ENCODE measurements at places on chromosomes 12 and 14.

- DNase-seq = no peak
Observed at GRCh38 chr14:25464772-25465171, 414.8 kb upstream of the STXBP6 start.

GRCh38 chr14:70339039-70339438 lies 20.4 kb downstream of the COX16 start:
- no peak for DNase-seq

- DNase-seq = no peak
Observed at GRCh38 chr14:24059841-24060388, 8.1 kb downstream of the CARMIL3 start.

GRCh38 chr14:104786091-104786586 lies 9.4 kb downstream of the AKT1 start:
- no peak for DNase-seq

GRCh38 chr12:10802587-10802986 lies at the start of gene TAS2R7:
Gene TAS2R7 (minus strand): TSS chr12:10802627. CDS start chr12:10802570, 57 bp downstream.
- no peak for DNase-seq

- no peak for DNase-seq
Observed at GRCh38 chr12:79614730-79615129, 76.0 kb downstream of the PAWR start.

DNA sequence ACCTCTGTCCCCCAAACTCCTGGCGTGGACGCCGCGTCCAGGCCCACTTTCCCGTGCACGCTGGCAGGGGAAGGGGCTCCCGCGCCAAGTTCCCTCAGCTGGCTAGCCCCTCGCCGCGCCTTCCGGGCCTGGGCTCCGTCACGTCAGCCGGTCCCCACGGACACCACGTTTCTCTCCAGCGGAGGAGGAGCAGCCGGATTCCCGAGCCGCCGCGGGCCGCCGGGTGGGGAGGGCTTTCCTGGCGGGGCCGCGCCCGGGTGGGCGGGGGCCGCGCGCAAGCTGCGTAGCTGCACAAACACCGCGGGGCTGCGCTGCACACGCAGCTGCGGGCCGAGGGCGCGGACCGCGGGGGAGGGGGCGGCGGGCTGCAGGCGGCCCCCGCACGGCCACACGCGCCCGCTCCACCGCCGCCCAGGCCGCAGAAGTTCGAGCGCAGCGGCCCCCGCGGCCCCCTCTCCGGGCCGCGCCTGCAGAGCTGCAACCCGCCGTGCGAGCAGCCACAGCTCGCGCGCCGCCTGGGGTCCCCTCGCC lies 45.1 kb upstream of the PNMA1 start:
- no peak for DNase-seq

- DNase-seq = no peak
Observed at GRCh38 chr14:58109744-58110143, 42.3 kb downstream of the ARMH4 start.

- no peak for DNase-seq
Observed at GRCh38 chr12:115895247-115895646, 382.2 kb downstream of the MED13L start.

GRCh38 chr12:33357181-33357580 lies 82.4 kb downstream of the SYT10 start:
- DNase-seq = no peak

GRCh38 chr12:112107306-112108201 lies 1.0 kb downstream of the NAA25 start:
- no peak for DNase-seq

Measured in stimulated activated CD4-positive, alpha-beta T cell treated with anti-CD3 and anti-CD28 coated beads, TNF-alpha, amount 100 ng/mL, for 48 hours (primary cell).